Activated CD4-positive, alpha-beta T cell treated with anti-CD3 and anti-CD28 coated beads, Interleukin-2, amount 10 ng/mL, durations not matched to agents 24 days and 14 days (primary cell): ENCODE measurements at places on chromosomes 16 and 17.

GRCh38 chr16:65989861-65990604 is 376.5 kb upstream of the CDH5 start:
- no peak for DNase-seq

- DNase-seq, result no peak
These were observed 35.3 kb upstream of the TBC1D3K start for GRCh38 chr17:37888881-37889280.

GRCh38 chr16:67661101-67661761 is 471 bp downstream of the PARD6A start:
- DNase-seq, result peak; percentile 78

- no peak for DNase-seq
These were observed 23.7 kb downstream of the ZCCHC14 start for GRCh38 chr16:87469169-87469568.

DNA sequence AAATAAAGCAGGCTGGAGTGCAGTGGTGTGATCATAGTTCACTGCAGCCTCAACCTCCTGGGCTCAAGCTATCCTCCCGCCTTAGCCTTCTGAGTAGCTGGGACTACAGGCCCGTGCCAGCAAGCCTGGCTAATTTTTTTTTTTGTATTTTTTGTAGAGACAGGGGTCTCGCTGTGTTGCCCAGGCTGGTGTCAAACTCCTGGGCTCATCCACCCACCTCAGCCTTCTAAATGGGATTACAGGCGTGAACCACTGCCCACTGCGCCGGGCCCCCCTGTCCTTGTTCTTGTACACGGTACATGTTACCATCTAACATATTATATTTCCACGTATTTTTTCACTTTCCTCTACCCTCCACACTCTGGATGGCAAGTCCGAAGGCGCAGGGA is 3.1 kb upstream of the CDH3 start:
- no peak for DNase-seq

DNA sequence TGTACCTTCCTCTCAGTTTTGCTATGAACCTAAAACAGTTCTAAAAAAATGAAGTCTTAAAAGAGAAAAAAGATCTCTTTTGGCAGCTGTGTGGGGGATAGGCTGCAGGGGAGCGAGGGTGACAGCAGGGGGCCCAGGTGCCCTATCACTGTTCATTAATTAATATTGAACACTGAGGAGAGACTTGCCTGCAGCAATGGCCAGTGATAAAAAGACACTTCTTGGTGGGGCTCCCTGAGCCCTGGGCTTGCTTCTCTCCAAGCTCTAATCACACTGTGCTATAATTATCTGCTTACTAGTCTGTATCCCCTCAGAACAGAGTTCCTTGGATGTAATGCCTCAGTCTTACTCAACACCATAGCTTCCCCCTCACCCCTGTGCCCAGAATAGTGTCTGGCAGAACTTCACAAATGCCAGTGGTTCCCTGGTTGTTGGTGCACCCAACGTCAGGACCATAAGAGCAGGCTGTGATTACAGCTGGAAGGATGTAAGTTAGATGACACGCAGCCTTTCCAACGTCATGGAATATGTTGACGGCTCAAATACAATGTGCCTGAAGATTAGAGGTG is 52.0 kb upstream of the IRX6 start:
- DNase-seq, result no peak

DNA sequence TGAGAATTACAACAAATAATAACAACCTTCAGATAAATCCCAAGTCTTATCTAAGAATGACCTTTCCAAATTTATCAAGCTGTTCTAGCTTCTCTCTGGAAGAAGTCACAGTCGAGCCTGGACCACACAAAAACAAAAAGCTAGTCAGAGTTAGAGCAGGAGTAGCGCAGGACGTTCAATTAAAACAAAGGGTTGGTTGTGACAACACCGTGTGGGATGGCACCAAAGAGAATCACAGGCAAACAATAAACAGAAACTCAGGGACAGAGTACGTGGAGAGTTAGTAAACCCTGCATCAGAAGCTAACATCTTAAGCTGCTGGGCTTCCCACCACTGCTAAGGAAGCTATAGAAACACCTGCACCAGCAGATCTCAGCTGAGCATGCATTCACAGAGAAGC is 23.8 kb downstream of the ARHGAP17 start:
- DNase-seq, result no peak

DNA sequence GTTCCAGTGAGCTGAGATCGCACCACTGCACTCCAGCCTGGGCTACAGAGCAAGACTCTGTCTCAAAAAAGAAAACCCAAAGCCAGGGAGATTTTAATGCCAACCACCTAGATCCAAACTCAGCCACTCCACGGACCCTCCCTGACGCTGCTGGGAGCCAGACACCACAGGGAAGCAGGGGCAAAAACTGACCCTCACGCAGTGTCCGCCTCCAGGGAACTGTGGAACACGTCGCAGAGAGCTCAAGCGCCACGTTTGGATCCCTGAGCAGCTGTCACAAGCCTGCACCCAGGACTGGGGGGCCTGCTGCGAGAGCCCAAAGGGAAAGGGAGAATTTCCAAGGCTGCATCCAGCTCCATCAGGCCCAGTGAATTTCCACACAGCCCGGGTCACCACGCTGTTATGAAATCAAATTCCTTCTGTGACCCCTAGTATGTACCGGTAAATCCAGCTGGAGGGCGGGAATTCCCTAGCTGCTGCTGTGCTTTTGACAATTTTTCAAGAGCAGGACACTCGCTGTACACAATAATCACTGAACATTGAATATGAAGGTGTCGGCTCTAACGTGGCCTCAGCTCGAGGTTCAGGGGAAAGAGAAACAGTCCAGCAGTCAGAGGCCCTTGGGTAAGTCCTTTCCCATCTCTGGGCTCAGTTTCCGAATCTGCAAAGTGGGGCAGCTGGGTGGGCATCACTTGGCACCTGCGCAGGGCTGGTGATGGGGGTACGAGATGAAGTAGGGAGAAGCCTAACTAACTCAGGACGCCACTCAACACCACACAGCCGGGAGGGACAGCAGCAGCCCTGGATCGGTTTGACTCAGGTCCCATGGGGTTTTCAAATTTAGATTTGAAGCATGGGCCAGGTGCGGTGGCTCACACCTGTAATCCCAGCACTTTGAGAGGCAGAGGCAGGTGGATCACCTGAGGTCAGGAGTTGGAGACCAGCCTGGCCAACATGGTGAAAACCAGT is 8.6 kb downstream of the CARHSP1 start:
- DNase-seq, result no peak

DNA sequence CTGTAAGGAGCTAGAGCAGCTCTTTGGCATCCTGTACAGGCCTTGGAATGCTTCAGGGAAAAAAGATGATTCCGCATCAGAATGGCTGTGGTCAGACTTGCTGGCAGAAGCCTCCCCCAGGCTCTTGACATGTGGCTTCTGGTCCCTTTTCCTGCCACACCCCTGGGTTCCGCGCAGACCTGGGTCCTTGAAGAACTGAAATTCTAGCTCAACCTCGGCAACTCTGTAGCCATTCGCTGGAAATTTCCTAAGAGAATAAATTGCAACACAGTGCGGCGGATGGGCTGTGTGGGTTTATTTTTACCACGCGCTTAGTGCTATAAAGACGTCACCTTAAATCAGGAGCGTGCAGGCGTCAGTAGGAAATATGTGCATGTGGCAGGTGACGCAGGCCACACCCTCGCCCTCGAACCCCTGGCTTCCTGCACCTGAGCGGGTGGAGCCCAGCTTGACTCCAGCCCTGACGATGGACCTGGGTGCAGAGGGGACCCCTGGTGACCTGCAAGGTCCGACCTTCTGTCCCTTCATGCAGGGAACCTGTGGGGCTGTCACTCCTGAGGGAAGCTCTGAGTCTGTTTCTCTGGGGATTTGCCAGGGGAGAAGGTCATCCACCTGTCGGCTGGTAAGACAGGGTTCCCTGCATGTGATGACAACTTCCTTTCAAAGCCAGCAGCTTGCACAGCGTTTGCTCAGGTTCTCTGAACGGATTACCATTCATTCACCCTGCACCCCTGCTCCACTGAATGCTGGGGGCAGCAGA is 46.3 kb downstream of the METRNL start:
- DNase-seq, result peak; percentile 65

GRCh38 chr17:41551365-41551764 is 20.5 kb downstream of the KRT9 start:
- no peak for DNase-seq

DNA sequence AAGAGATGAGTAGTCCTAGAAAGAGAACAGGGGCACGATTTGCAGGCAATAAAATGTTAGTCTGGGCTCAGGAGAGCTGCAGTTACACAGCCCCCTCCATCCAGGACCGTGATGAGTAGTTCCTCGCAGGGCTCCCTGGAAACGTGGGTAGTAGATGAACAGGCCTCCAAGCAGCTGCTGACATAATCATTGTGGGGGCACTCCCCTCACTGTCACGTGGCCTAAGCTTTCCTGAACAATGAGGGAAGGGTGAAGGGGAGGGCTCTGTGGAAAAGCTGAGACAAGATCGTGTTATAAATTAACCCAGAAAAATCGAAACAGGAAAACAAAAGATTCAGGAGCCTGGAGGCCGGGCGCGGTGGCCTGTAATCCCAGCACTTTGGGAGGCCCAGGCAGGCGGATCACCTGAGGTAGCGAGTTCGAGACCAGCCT is 1.3 kb upstream of the PER1 start:
- DNase-seq, result peak; percentile 81

DNA sequence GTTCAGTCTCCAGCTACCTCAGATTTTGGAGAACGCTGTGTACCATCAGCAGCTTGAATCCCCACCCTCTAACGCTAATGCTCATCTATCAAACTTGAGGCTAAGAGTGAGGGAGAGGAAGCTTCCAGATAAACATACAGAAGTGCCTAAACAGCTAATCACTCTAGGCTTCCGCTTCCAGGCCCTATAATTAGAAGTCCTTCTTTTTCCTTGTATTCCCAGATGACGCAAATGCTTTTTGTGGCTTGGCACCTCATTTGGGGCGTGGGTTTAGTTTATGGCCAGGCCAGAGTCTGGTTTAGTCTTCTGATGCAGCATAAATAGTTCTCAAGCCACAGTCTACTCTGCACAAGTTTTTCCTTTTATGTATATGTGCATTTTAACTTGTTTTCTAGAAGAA is 263.4 kb downstream of the BCAS3 start:
- no peak for DNase-seq

DNA sequence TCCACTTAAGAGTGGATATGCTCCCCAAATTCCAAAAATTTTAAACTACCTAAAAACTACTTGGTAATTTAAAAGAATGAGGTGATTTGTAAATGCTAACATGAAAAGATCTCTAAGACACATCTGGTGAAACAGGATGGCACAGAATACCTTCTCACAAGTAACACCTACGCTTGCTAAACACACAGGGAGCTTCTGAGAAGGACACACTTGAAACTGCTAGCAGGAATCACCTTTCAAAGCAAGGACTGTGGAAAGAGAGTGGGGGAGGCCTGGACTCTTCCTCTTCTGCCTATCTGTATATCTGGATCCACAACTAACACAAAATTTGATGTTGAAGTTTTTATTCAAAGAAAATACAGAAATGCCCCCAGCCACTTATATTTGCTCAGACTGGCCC is 52.4 kb downstream of the CYTH1 start:
- no peak for DNase-seq

DNA sequence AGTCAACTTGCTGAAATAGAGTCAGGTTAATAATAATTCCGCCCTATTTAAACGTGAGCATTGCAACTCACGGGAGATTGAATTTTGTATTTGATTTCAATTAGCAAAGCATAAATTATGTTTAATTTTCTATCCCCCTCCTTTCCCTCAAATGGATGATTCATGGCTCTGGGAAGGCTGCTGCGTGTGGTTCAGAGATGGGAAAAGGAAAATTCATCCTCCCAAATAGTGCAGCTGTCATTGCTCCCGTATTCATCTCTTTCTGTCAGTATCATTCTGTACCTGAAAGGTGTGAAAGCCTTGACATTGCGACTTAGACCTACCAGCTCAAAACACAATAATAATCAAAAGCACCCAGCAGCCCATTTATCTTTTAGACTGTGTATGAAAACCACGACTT is 447.3 kb downstream of the HS3ST4 start:
- no peak for DNase-seq

DNA sequence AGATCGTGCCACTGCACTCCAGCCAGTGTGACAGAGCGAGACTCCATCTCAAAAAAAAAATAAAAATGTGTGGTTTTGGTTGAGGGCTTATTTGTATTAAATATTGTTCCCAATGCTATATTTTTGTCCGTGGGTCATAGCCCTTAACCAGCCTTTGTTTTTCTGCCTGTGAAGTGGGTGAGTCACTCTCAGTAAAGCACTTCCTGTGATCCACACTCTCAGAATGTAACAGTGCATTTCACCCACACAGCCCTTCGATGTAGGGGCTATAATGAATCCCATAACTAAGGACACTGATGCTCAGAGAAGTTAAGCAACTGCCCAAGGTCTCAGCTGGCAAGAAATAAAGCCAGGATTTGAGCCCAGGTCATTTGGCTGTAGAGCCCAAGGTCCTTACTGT is 34.7 kb upstream of the POLR3E start:
- peak; percentile 60 for DNase-seq

DNA sequence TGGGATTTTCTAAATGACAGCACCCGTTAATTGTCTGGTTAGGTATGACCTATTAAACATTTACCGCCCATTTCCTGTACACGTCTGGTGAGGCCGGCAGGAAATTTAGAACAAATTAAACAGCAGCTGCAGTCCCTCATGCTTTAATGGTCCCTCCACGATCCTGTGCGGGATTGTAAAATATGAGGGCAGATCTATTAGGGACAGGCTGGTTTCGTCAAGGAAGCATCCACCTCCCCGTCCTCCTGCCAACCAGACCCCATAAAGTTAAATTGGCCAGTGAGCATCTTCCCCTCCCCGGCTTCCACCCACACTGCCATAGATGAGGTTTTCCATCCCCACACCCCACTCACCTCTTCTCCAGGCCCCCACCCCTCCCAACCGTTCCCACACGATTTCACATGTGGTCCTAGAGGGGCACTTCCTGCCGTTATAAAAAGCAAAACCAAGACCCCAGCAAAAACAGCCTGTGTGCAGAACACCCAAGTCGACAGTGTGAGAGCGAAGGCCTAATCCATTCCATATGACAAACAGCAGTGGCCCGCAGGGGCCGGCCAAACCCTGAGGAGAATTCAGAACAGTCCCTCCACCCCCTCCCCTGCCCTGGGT is 331.9 kb downstream of the FOXL1 start:
- DNase-seq, result no peak

GRCh38 chr16:83967838-83968305 is at the start of gene NECAB2:
Gene NECAB2 (plus strand): TSS chr16:83968244. CDS start chr16:83968649, 405 bp downstream.
- peak; percentile 67 for DNase-seq

DNA sequence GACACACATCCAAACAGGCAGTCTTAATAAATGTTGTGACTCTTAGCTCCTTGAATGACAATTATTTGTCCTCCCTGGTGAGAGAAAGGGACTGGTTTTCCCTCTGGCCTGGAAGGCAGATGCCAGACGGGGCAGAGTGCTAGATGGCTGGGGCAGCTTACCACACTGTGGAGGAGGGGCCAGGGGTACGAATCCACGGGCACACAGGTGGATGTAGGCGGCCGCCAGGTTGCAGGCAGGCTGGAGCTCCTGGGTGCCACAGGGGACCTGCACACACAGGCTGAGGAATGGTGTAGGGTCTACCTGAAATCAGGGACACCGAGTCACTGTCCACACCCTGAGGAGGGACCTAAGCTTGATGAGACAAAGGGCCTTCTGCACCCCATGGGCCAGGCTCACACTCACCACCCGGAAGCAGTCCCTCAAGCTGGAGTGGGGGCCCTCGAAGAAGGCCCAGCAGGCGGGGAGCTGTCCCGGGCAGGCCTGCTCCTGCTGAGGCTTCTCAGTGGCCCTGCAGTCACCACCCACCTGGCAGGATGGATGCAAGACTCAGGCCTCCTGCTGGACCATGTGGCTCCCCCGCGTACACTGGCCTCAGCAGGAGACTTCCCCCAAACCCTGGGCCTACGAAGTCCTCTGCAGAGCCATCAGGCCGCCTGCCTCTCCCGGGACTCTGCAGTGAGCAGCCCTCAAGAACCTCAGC is 38.4 kb downstream of the RMI2 start:
- no peak for DNase-seq

GRCh38 chr17:83136156-83136555 is 56.7 kb downstream of the METRNL start:
- DNase-seq, result no peak
